Putamen (tissue), 1 donor: ENCODE measurements at places on chromosomes 12 and 14.

GRCh38 chr12:124607681-124608425 lies 40.4 kb upstream of the NCOR2 start:
- DNase-seq = no peak

DNA sequence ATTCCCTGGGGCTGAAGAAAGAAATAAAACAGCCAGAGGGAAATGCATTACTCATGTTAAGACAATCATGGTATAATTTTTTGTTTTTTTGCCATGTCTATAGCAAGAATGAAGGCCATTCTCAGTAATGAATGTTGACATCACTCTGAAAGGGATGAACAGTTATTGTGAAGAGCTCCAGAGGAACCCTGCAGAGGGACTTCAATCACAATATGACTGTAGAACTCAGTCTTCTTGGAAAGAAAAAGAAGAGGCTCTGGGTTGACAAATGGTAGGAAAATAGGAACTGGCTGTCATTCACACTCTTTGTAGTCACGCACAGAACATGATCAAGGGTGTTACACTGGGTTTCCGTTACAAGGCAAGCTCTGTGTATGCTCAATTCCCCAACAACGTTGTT lies 73.8 kb upstream of the DACT1 start:
- no peak for DNase-seq

GRCh38 chr12:39931857-39932256 lies 174.0 kb downstream of the SLC2A13 start:
- no peak for DNase-seq

GRCh38 chr14:90674716-90675115 lies 141.5 kb downstream of the TTC7B start:
- no peak for DNase-seq

DNA sequence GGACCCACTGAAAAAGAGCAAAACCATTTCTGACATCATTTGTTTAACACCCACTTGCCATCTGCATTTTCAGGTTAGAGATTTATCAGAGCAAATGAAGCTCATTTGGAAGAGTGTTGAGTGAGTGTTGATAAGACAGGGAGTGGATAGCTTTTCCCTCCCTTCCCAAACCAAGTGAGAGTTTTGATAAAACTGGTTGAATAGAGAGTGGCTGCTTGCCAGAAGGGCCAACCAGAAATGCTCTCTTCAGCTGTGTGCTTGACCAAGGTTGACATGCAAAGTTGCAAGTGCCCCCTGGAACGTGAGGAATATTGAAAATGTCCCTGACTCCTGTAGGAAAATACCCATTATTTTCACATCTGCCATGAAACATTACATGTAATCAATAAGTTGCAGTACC lies 1487.0 kb upstream of the FLRT2 start:
- no peak for DNase-seq

DNA sequence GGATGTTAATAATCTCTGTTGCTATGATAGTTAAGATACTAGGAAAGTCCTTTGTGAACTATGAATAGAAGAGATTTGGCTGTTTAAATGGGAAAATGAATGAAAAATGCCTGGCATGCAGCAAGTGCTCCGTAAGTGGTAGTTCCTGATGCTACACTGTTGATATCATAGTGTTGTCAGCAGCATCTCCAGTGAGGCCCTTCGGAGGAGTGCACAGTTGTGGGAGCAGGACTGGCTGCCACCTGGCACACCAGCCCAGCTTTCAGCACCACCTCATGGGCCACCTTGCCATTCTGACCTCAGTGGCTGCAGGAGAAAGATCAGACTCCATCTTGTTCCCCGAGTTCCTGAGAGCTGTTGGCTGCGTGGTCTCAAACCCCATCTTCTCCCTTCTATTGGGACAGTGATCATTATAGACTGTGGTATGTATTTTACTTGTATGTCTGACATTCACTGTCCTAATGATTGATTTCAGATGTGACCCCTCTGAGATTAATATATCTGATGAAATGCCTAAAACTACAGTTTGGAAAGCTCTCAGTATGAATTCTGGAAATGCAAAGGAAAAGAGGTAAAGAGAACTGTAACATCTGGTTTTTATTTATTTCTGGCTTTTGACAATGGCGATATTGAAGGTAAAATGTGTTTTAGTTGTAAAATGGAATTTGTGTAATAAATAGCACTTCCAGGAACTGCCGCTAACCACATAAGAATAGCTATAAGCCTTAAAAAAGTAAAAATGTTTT lies 80.9 kb downstream of the SLC4A8 start:
- DNase-seq = no peak

GRCh38 chr12:53230108-53230845 lies 1.7 kb downstream of the RARG start:
- DNase-seq = no peak

DNA sequence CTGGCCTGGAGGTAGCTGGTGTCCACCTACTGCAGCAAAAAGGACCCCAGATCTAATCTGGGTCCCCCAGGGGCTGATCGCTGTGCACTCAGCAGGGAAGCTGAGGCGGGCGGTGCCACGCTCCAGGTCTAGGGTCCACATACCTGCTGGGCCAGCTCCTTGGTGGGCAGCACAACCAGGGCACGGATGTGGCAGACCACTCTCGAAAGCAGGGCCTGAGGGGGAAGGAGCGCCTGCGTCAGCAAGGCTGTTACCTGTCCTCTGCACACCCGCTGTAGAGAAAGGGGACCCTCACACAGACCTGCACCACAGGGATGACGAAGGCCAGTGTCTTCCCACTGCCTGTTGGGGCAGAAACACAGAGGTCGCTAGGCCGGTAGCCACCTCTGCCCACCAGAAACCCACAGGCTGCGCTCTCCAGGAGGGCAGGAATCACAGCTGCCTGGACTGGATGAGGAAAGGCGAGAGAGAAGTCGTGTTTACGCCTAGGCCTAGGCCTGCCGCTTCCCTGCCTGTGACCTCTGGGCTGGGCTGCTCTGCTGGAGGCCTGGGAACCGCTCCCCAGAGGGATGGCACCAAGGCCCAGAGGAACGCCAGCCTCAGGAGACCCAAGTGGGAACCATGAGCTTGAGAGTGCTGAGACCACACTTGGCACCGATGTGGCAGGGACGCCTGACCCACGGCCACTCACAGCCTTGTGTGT lies 2.0 kb downstream of the DDX51 start:
- DNase-seq = no peak

DNA sequence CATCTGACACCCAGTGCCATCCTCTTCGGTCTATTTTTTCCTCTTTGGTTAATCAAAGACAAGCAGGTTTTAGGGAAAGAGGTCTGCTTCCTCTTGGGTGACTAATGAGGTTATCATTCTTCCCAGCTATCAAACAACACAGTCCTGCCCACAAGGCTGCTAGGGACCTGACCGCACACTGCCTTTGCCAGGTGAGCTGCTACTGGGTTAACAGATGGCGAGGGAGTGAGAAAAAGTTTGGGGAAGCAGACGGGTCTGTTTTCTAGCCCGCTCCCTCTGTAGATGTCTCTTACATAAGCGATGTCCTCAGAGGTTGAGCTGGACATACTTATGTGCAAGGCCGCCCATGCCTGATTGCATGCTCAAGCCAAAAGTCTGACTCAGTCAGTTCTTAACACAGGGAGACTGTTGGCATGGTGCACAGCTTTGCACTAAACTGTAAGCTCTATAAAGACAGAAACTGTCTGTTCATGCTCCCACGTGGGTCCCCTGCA lies 94.1 kb downstream of the SLC15A4 start:
- DNase-seq = no peak

GRCh38 chr14:70748422-70748821 lies 60.9 kb downstream of the MAP3K9 start:
- no peak for DNase-seq

DNA sequence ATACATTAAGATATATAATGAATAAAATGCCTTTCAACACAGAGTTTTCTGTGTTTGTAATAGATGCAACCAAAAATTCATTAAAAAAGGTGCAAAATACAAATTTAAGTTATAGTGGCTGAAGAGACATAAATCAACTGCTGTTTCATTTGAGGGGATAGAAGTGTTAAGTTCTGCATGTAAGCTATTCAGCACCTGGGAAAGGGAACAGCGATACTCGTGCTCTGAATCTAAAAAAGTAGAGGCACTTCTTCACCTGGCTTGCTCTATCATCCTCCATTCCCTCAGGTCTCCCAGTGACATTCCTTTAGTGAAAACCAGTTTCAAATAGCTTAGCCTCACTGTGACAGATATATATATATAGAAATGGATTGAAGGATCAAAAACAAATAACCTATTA lies 222.6 kb downstream of the ACSS3 start:
- no peak for DNase-seq

GRCh38 chr12:6229224-6230218 lies 29.3 kb downstream of the CD9 start:
- peak; percentile 83 for DNase-seq

DNA sequence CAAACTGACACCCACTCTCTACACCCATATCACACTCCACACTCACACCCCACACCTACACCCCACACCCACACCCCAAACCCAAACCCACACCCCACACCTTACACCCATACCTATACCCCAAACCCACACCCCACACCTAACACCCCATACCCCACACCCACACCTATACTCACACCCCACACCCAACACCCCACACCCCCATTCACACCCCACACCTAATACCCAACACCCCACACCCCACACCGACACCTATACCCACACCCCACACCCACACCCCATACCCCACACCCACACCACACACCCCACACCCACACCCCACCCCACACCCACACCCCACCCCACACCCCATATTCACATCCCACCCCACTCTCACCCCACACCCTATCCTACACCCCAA lies 38.5 kb downstream of the TMEM120B start:
- no peak for DNase-seq

DNA sequence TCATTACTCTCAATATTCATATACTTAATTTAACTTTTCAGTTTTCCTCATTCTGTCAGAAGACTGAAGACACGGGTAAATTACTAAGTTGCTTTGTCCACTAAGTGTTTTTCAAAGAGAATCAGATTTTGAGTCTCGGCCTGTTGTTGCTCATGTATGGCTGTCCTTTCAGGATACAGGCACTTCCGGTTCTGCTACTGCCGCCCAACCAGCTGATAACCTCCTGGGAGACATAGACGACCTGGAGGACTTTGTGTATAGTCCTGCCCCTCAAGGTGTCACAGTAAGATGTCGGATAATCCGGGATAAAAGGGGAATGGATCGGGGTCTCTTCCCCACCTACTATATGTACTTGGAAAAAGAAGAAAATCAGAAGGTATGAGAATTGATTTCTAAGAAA lies 28.3 kb upstream of the TEAD4 start:
- DNase-seq = no peak

DNA sequence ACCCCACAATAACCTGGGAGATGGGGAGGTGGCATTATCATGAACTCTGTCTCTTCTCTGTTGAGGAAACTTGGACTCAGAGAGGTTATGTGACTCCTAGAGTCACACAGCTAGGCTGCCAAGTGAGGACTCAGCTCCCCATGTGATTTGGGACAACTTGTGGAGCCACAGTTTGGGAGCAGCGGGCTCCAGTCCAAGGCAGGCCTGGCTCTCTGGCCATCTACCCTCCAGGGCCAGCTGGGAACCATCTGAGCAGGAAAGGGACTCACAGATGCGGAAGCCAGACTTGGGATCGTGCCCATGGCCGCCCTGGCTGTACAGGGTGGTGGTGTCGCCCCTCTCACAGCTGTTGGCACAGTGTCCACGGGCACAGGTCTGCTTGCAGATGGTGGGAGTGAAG lies 59.1 kb downstream of the ISCA2 start:
- no peak for DNase-seq

GRCh38 chr12:81224626-81225025 lies 146.7 kb downstream of the ACSS3 start:
- DNase-seq = no peak

- DNase-seq = no peak
These were observed 94.9 kb upstream of the RIC8B start for GRCh38 chr12:106679574-106679973.
